ENCODE measurements at places on chromosomes 7 and 10.

GRCh38 chr7:76086070-76086469 is 38.2 kb downstream of the MDH2 start:
- DNase-seq = no peak

- no peak for DNase-seq
Observed at GRCh38 chr7:20113427-20114027, 103.7 kb downstream of the MACC1 start.

GRCh38 chr7:158345731-158346130 is 241.9 kb downstream of the PTPRN2 start:
- DNase-seq = no peak

GRCh38 chr10:101221549-101221948 is 7.7 kb downstream of the LBX1 start:
- no peak for DNase-seq

- DNase-seq = no peak
Observed at GRCh38 chr7:116585392-116585791, 60.6 kb downstream of the CAV1 start.

- DNase-seq = no peak
Observed at GRCh38 chr7:124022551-124022950, 10.3 kb downstream of the TMEM229A start.

- no peak for DNase-seq
Observed at GRCh38 chr7:120190566-120190965, 82.4 kb upstream of the KCND2 start.

GRCh38 chr7:131927770-131928423 is 371.5 kb upstream of the PODXL start:
- no peak for DNase-seq

GRCh38 chr7:131327049-131327625 is 539 bp upstream of the MKLN1 start:
- no peak for DNase-seq

DNA sequence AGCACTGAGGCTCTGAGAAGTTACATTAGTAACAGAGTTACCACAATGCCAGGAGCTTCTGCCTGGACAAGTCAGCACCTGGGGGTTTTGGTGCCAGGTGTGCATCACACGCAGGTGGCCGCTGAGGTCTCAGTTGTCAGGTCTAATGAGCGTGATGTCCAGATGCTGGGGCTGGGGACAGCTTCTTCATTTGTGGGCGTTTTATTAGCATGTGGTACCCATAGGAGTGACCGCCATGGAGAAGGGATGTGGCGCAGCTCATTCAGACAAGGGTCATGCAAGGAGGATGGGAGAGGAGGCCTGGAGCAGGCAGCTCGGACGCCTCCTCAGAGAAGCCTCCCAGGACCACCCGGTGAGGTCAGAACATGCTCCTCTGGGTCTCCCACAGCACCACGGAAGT is 27.8 kb downstream of the FAM241B start:
- no peak for DNase-seq

GRCh38 chr10:127945948-127946711 is 39.2 kb downstream of the PTPRE start:
- DNase-seq = no peak

DNA sequence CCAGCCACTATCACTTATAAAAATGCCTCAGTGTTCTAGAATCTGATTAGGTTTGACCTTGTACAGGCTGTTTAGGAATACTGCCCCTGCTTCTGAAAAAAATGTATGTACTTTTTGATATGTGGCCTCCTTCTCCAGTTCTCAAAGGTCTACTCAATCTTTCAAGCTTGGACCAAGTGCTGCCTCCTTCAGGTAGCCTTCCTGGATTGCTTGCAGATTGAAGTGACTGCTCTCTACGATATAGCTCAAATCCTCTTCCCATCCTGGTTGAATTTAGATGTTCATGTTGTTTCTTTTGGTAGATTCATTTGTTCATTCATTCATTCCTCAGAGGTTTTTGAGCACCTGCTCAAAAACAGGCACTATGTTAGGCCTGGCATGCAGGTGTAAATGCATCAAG is 77.2 kb upstream of the NPTX2 start:
- DNase-seq = no peak

DNA sequence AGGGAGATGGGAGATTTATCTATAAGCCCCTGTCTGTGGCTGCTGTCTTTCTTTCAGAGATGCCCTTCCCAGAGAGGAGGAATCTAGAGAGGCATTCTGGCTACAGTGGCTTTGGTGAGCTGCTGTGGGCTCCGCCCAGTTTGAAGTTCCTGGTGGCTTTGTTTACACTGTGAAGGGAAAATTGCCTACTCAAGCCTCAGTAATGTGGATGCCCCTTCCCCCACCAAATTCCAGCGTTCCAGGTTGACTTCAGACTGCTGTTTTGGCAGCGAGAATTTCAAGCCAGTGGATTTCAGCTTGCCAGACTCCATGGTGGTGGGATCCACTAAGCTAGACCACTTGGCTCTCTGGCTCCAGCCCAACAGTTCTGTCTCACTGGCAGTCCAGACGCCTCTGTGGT is 951.6 kb downstream of the CCSER2 start:
- no peak for DNase-seq

DNA sequence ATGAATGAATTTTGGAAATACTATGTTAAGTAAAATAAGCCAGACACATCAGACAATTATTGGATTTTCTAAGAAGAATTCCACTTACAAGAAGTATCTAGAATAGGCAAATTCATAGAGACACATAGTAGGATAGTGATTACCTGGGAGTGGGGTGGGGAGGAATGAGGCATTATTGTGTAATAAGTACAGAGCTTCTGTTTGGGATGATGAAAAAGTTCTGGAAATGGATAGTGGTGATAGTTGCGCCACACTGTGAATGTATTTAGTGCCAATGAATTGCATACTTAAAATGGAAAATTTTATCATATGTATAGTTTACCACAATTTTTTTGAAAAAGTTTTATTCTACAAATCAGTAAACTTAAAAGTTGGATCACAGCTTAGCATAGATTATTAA is 297.2 kb upstream of the KAT6B start:
- no peak for DNase-seq

DNA sequence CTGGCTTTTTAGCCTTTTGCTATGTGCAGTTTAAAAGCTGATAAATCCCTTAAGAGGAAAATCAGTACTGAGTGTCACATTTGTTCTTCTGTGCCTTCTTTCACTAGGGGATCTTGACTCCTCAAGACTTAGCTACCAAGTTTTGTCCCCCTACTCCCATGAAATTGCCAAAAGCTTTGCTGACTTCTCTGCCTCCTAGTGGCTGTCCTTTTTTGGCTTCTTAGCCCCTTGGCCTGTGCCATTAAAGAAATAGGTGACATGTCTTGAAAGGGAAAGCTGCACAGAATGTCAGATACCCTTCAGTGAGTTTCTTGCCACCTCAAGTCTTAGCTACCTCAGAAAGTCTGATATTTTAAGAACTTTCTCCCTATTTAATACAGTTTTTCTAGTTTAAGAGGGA is 10.5 kb downstream of the MKLN1 start:
- DNase-seq = no peak

GRCh38 chr10:120989279-120989678 is 138.1 kb downstream of the WDR11 start:
- no peak for DNase-seq
